ENCODE measurements at places on chromosomes 2 and 18. TPM values are rescaled to one million over a fixed set of nuclear protein-coding genes. Genes with fewer than 3 reads are reported as not detected.

The SNED1 gene
- total RNA-seq: 2.6 TPM

The C2orf66 gene
- total RNA-seq: not detected

The TNS1 gene
- total RNA-seq: 0.97 TPM

The MXD1 gene
- 14.1 TPM for total RNA-seq

The B3GNT7 gene
- not detected for total RNA-seq

The CD8B gene
- 0.57 TPM for total RNA-seq

The NPPC gene
- total RNA-seq: 0.22 TPM

DNA sequence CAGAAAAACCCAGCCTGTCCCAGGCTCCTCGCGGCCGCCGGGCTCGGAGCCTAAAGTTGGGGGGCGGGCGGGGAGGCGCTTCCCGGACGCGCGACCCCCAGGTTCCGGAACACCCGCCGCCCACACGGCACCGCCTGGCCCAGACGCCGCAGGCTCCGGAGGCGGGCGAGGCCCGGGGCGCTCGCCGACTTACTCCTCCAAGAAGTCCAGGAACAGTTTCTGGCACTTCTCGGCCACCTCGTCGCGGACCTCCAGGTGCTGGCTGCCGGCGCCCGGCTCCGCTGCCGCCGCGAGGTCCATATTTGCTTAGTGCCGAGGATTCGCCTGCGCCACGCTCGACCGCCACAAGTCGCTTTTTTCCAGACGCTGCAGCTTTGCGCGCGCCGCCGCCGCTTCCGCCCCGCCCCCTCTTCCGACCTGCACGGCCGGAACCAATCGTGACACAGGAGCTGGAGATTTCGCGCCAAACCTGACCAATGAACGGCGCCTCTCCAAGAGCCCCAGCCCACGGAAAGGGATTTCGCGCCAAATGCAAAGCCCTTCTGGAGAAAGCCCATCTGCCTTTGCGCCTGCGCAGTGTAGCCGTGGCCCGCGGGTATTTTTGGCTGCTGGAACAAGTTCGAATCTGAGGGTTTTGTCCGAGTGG, at the start of gene MCM6:
TSS of gene MCM6 (minus strand) at position 378 of the 646 bp plus-strand sequence. CDS start at position 300, 78 bp downstream.
- peak; percentile 100 for DNase-seq

DNA sequence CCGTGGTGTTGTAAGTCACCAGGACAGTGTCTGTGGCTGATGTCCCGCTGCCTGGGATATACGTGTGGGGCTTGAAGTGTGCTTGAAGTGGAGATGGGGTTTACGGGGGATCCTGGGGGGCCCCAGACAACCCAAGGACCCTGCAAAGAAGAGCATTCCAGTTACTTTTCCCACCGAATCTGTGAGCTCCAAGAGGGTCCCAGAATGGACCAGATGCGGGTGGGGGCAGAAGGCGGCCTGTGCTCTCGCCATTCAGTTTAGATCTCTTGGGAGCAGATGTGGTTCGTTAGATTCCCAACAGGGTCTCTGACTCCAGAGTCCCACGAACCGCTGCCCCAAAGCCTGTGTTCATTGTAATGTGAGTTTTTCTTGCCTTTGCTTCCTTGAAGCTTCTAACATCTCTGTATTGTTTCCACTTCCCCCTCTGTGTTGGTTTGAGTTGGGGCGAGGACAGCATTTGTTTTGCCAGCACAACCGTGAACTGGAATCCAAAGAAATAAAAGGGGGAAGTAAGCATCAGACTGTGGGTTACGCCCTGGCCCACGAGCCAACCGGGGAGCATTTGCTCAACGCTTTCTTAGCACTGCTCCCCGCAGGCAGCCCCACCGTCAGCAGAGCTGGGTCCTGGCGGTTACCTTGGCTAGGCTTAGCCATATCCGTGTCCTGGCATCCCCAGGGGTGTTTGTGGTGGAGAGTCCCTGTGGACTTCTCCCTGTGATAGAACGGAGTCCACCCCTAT, 92.1 kb downstream of the SH3BP4 start:
- no peak for DNase-seq

- no peak for DNase-seq
Observed at GRCh38 chr18:6731222-6731596, 1.7 kb downstream of the ARHGAP28 start.

DNA sequence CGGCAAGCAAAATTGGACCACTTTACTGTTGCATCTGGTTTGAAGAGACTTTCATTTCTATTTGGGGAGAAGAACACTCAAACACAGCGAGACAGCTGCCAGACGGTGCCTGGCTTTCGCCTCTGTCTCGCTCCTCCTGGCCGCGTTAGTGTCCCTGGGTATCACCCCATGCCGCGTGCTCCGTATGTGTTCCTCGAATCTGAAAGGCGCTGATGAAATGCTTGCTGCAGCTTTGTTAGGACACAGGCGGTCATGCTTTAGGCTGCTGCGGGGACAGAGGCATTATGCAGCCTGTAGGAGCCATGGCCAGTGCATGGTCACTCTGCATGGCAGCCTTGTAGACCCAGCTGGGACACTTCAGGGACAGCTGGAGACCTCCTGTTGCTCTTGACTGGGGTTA, 53.9 kb downstream of the LDLRAD4 start:
- DNase-seq: no peak

DNA sequence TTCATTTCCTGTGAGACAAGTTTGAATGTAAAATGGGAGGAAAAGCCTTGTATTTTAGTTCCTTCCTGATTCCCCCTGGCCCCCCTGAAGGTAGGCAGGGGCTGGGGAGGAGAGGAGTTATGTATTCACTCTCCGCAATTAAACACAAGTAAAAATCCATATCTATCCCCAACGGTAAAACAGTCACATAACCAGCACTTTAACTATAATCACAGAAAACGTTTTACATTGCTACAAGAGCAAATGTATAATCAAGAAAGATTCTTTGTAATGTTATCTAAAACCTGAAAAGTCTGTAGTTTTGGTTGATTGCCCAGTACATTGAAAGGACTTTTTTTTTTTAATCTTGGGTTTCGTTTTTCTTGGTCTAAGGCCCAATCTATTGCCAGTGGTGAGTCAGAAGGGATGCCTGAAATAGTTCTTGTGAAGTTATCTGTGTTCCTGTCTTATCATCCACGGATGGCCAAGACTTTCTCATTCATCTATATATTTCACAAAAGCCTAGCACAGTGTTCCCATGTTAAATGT, 34.5 kb upstream of the CCNYL1 start:
- no peak for DNase-seq

- no peak for DNase-seq
Observed at GRCh38 chr2:186995092-186995491, 146.1 kb upstream of the ZSWIM2 start.

- DNase-seq: no peak
Observed at GRCh38 chr2:40343902-40344301, 108.0 kb downstream of the SLC8A1 start.

DNA sequence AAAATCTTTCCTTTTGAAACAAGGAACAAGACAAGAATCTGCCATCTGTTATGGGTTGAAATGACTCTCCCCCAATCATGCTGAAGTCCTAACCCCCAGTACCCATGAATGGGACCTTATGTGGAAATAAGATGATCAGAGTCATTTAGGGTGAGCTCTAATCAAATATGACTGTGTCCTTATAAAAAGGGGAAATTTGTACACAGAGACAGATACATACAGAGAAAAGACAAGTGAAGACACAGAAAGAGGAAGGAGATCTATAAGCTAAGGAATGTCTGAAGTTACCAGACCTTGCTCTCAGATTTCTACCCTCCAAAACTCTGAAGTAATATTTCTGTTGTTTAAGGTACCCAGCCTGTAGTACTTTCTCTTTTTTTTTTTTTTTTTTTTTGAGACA, 15.7 kb downstream of the TGFBRAP1 start:
- no peak for DNase-seq

GRCh38 chr2:95057535-95058370, 32.2 kb downstream of the MAL start:
- peak; percentile 5 for DNase-seq

GRCh38 chr18:48330016-48330991, 78.9 kb downstream of the ZBTB7C start:
- no peak for DNase-seq

- DNase-seq: no peak
Observed at GRCh38 chr2:236748801-236749200, 179.2 kb downstream of the ACKR3 start.
